GM13976 (cell line): ENCODE measurements at places on chromosomes 1 and 21.

- no peak for DNase-seq
These were observed 13.3 kb downstream of the CELA2B start for GRCh38 chr1:15489052-15489736.

DNA sequence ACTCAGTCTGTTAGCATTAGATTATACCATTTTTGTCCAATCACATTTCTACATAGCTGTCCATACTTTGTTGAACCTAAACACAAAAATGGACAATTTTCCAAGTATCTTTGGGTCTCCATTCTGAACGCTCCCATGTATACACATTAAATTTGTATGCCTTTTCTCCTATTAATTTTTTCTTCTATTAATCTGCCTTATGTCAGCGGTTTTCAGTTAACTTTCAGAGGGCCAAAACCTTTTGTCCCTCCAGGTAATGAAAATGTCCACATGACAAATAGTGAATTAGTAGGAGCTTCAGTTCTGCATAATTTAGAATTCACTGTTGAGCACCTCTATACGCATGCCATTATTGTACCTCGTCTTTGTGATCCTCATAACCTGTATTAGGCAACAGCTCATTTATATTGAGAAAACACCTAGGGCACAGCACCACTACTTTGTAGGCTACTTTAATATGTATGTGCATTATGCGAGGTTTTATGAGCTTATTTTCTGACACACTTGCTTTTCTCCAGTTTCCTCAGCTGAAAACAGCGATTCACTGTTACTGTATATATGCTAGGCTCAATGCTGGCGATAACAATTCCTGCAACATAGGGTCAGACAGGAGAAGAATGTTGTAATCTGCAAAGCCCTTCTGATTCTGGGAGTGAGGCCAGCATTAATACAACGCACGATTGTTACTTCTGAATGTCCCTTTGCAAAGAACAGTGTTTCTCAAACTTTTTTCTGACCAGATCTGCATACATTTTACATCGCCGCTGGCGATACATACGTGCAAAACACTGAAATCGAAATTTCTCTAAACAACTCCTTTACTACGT, 1.1 kb upstream of the ABCD3 start:
- no peak for DNase-seq

- DNase-seq = no peak
These were observed 20.7 kb downstream of the F5 start for GRCh38 chr1:169565335-169566271.

GRCh38 chr1:185674201-185674600, 60.0 kb upstream of the HMCN1 start:
- no peak for DNase-seq

GRCh38 chr1:198467342-198467741, 73.1 kb downstream of the ATP6V1G3 start:
- DNase-seq = no peak

- DNase-seq = no peak
These were observed 35.4 kb downstream of the FAAP20 start for GRCh38 chr1:2159124-2159523.

GRCh38 chr1:204321665-204322064, 38.1 kb downstream of the PLEKHA6 start:
- DNase-seq = no peak

- no peak for DNase-seq
These were observed 633.7 kb upstream of the USP24 start for GRCh38 chr1:55848906-55849305.

DNA sequence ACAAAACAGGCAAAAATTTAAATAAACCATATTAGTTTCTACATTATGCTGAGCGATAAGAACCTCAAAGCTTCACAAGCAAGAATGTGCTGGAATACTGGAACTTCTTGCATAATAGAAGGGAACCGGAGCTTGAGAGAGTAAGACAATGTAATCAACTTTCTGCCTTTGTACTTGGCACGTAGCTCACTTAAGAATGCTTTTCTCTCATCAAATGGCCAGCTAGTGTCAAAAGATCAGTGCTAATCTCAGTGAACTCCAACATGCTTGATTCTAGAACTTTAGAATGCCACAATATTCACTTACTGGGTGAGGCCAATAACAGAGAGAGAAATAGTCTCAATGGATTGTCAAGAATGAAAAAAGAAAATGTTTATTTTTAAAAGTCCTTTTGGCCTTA, 486.1 kb upstream of the LRRC7 start:
- no peak for DNase-seq
